ENCODE measurements at places on chromosomes 7 and 10. TPM values are rescaled to one million over a fixed set of nuclear protein-coding genes. Genes with fewer than 3 reads are reported as not detected.

- DNase-seq: no peak
These were observed 16.8 kb downstream of the NOBOX start for GRCh38 chr7:144386741-144387140.

The DRGX gene
- total RNA-seq: not detected

The TRIL gene
- total RNA-seq: 0.83 TPM

The SVIL gene
- 340 TPM for total RNA-seq

DNA sequence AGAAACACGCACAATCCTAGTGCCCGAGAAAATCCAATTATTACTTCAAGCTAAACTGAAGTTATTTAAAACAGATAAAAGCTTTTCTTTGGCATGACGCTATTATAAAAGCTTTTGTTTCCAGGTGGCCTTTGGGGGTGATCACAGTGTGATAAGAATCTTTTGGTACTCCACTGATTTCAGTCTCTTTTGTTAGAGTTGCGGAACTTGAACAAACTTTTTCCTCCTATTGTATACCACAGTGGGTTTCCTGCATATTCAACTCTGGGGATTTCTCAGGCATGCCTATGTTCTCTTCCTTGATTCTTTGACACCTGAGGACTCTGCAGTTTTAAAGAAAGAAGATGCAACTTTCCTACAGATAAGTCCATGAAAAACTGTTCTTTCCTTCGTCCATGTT lies 99.7 kb upstream of the PITRM1 start:
- DNase-seq: no peak

The TRIM24 gene
- 14.2 TPM for total RNA-seq

The TRPV5 gene
- not detected for total RNA-seq

- DNase-seq: no peak
These were observed 48.4 kb upstream of the GTF2IRD1 start for GRCh38 chr7:74405191-74405898.

DNA sequence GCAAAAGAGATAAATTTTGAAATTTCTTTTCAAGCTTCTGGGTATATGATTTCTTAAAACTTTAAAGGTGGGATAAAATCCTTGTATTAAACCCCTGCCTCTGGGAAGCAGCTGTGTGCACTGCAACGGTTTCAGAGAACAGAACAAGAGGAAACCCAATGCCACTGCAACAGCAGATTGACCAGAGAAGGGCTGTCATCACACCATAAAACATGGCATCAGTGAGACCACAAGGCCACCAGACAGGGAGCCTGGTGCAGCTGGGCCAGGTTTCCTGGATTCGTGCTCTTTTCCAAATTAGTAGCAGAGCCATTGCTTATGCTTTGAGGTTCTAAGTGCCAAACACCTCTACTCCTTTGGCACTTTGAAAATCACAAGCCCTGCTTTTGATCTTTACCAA lies 152.4 kb downstream of the PRPF18 start:
- no peak for DNase-seq

The ATXN7L1 gene
- 1.7 TPM for total RNA-seq

- no peak for DNase-seq
These were observed 98.0 kb upstream of the GATA3 start for GRCh38 chr10:7956508-7956907.

Data from right atrium auricular region (tissue), 2 donors.